ENCODE measurements at places on chromosomes 5 and 9. TPM values are rescaled to one million over a fixed set of nuclear protein-coding genes. Genes with fewer than 3 reads are reported as not detected.

SPOUT1 gene
- polyA plus RNA-seq, result 43.0 TPM

SEMA6A gene
- polyA plus RNA-seq, result 0.15 TPM

ENC1 gene
- polyA plus RNA-seq, result not detected

PAPPA gene
- polyA plus RNA-seq, result not detected

MCIDAS gene
- polyA plus RNA-seq, result not detected

LHX3 gene
- not detected for polyA plus RNA-seq

ENHO gene
- not detected for polyA plus RNA-seq

SURF1 gene
- polyA plus RNA-seq, result 115 TPM

Measured in CD4-positive, CD25-positive, alpha-beta regulatory T cell (primary cell).